Fibroblast of the aortic adventitia (primary cell): ENCODE measurements at places on chromosomes 12 and 14.

DNA sequence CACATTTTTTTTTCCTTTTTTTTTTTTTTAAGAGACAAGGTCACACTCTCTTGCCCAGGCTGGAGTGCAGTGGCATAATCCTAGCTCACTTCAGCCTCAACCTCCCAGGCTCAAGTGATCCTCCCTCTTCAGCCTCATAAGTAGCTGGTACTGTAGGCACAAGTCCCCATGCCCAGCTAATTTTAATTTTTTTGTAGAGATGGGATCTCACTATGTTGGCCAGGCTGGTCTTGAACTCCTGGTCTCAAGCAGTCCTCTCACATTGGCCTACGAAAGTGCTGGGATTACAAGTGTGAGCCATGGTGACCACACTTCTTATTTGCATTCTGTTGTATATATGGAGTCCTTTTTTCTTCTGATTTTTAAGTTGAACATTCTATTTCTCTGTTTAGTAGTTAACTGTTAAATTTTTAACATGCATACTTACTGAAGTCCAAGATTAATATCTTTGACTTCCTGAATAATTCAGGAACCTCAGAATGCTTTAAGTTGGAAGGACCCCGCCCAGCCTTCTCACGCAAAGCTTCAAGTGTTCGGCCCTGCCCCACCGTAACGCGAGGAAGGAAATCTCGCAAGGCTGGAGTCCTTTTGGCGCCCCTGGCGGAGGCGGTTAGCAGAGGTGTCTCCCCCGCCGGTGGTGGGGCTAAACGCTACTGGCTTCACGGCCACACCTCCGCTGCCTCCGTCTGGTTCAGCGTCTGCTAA lies 21.6 kb downstream of the SPATS2 start:
- no peak for DNase-seq

GRCh38 chr12:58812214-58812613 lies 108.1 kb downstream of the LRIG3 start:
- no peak for DNase-seq

DNA sequence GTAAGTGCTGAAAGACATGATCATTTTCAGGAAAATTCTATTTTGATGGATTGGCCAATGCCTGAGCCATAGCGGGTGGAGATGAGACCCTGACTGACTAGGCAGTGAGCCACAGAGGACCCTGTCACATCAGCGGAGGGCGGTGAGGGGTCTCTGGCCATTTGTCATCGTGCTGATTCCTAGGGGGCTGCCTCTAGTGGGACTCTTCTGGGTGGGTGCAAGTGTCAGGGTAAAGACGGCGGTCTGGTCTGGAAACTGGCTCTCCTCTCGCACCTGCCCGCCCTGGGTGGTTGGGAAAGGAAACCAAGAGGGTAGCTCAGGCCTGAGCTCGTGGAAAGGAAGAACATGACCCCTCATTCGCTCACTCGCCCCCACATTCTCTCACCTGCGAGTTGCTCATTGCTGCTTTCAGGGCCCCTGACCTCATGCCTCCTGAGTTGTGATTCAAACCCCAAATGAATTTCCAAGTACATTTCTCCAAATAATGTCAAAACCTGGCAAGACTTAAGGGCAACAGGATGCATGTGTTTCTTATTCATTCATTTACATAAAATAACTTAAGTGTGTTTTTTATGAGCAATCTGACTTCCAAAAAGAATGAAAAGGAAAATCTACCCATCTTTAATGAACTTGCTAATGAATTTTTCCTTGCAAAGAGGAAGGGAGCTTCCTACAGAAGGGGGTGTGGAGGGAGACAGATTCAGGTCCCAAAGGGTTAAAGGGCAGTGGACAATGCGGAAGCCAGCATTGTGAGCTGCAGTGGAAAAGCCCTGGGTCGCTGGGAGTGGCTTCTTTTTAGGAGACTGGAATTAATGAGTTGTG lies 12.8 kb downstream of the MEG3 start:
- peak; percentile 15 for DNase-seq

DNA sequence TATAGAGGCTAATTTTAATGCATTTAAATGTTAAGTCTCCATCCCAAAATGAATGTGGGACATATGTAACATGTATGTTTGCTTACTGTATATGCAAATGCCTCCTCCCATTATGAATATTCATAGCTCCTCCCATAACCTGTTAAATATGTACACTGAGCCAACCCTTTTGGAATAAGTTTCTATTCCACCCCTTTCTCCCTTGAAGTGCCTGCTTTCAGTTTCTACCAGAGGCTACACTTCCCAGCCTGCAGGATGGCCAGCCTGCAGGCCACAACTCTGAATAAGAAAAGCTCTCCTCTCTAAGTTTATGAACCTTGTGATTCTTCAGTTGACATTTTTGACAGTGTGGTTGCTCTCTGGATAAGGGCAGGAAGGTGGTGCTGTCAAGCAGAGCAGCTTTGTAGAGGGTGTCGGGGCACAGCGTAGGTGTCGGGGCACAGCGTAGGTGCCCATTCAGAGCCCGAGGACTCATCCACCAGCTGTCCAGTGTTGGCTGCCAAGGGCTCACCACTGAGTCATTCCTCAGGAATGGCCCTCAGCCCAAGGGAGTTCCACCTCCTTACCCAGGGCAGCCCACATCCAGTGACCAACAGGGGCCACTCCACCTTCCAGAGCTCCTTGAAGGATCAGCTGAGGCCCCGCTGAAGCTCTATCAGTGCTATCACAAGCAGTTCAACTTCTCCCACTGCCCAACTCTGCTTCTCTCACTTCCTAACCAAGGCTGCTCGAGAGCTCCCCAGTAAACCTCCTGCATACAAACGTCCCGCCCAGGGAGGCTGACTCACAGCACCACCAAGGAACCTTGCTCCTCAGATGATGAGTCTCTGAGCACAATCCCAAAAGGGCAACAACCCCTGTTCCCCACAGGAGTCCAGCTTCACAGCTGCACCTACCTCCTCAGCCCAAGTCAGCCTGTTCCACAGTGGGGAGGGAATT lies 31.4 kb downstream of the VWF start:
- peak; percentile 86 for DNase-seq

DNA sequence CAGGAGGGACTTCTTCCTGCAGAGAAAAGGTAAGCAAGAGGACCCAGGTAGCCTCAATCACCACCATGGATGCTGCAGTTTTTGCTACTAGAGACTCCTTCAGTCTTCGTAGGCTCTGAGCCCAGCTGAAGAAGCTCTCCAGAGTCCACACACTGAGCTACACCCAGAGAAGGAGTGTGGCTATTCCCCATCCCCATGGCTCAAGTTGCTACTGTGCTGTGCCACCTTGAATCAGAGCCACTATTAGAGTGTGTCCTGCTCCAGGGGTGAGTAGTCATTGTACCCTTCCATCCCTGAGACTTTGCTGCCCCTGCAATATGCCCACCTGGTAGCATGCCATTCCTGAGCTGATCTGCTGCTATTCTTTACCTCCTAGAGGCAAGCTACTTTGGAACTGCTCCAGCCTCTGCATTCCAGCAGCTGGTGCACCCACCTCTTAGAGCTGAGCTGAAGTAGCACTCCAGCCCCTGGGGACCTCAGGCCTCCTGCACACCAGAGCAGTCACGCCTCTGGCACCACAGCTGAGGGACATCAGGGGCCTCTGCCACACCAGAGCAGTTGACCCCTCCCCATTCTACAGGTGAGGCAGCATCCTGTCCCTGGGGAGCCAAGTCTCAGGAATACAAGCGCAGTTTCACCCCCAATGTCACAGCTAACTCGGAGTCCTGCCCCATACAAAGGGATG lies 213.0 kb downstream of the TRHDE start:
- no peak for DNase-seq
